Kidney epithelial cell (primary cell): ENCODE measurements at places on chromosomes 1 and 21. TPM values are rescaled to one million over a fixed set of nuclear protein-coding genes. Genes with fewer than 3 reads are reported as not detected.

PLA2G4A gene
- 0.71 and 1.7 TPM in 2 replicates for total RNA-seq

LRRC38 gene
- 0.33 and 1.6 TPM in 2 replicates for total RNA-seq

NBPF1 gene
- total RNA-seq: 50.3 and 50.6 TPM in 2 replicates

GSTM2 gene
- 3.8 and 5.0 TPM in 2 replicates for total RNA-seq

TMOD4 gene
- total RNA-seq: not detected in 2 replicates

PRKAA2 gene
- total RNA-seq: 5.7 and 6.5 TPM in 2 replicates

RIMKLA gene
- total RNA-seq: 0.14 and 0.29 TPM in 2 replicates

INSRR gene
- not detected in 2 replicates for total RNA-seq

PTPN22 gene
- not detected in 2 replicates for total RNA-seq

RBM8A gene
- 159 and 173 TPM in 2 replicates for total RNA-seq

MEAF6 gene
- total RNA-seq: 88.1 and 110 TPM in 2 replicates

GBP7 gene
- total RNA-seq: not detected in 2 replicates

TEX38 gene
- not detected in 2 replicates for total RNA-seq

PTGFR gene
- 0.21 and 0.38 TPM in 2 replicates for total RNA-seq

ARHGAP30 gene
- total RNA-seq: 0.07 and 0.42 TPM in 2 replicates

ZNF683 gene
- total RNA-seq: not detected in 2 replicates

- DNase-seq: no peak
These were observed 1.2 kb downstream of the ALG14 start for GRCh38 chr1:95071539-95071938.

GRCh38 chr1:79842811-79843210, 836.3 kb upstream of the ADGRL4 start:
- DNase-seq: no peak

- DNase-seq: no peak
These were observed 421.6 kb upstream of the PBX1 start for GRCh38 chr1:164137273-164137925.

DNA sequence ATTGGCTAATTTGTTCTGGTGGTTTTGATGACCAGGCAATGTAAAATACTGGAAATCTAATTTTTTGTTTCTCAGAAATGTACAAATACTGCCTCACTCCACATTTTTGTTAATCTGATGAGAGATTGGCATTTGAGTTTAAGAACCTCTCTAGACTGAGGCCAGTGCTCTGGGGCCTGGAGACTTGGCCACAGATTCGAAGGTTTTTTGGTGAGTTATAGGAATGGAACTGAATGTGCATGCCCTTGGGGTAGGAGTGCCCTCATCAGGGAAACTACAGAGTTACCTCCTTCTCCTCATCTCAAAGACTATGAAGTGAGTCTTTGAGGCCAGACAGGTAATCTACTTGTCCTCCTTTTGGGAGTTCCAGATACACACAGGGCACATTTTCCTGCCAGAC, 347.9 kb downstream of the LTN1 start:
- DNase-seq: no peak

- no peak for DNase-seq
These were observed 1.7 kb upstream of the ADAMTS4 start for GRCh38 chr1:161200421-161200991.

GRCh38 chr1:11455967-11456570, 22.9 kb upstream of the DISP3 start:
- no peak for DNase-seq

DNA sequence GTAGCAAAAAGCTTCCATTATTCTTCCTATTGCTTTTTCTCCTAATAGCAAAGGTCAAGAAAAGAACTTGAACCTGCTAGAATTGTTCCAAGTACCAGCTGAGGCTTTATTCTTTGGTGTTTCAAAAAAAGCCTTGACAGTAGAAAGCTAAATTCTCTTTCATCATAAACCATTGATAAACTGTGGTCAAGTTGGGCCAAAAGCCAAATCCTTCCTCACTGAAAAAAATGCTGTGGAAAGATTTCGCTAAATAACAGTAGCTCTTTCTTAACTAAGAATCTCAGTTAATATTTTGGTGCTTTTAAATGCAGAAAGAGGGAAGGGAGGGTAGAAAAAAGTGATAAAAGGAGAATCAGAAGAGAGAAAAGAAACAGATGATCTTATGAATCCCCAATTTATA, 14.0 kb upstream of the JAM2 start:
- no peak for DNase-seq

- no peak for DNase-seq
These were observed 333.5 kb upstream of the B3GALT2 start for GRCh38 chr1:193519922-193520321.

DNA sequence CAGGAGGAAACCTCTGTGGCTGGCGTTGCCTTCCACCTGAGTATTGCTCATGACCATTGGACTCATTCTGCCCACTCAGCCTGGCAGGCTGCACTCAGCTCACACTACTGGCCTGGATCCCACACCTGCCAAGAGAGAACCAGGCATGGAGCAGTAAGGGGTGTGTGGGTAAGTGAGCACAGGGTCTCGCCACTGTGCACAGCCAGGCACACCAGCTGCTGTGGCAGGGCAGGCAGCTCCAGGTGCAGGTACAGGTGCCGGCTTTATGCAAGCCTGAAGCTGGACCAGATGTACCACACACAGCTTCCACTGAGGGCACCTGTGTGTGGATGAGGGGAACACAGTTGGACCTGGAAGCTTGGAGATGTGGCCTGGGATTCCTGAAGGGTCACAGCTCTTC, 295.2 kb upstream of the SNX7 start:
- no peak for DNase-seq

DNA sequence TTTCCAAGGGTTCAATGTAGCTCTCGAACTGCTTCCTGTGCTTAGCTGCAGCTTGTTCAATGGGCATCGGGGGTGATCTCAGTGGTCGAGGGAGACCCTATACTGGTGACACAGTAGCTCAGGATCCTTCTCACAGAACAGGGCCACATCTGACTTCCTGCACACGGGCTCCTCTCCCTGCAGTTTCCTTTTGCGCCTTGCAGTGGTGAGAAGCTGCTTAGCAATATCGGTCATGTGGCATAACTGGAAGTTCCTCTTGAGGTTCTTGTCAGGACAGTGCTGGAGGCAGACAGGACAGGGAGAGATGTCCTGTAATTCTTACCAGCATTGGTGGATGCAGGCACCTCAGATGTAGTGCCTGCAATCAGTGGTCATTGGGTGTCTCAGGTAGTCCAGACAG, 140.5 kb upstream of the MAP1LC3C start:
- no peak for DNase-seq

- no peak for DNase-seq
These were observed 20.4 kb upstream of the SRSF4 start for GRCh38 chr1:29202053-29202452.

DNA sequence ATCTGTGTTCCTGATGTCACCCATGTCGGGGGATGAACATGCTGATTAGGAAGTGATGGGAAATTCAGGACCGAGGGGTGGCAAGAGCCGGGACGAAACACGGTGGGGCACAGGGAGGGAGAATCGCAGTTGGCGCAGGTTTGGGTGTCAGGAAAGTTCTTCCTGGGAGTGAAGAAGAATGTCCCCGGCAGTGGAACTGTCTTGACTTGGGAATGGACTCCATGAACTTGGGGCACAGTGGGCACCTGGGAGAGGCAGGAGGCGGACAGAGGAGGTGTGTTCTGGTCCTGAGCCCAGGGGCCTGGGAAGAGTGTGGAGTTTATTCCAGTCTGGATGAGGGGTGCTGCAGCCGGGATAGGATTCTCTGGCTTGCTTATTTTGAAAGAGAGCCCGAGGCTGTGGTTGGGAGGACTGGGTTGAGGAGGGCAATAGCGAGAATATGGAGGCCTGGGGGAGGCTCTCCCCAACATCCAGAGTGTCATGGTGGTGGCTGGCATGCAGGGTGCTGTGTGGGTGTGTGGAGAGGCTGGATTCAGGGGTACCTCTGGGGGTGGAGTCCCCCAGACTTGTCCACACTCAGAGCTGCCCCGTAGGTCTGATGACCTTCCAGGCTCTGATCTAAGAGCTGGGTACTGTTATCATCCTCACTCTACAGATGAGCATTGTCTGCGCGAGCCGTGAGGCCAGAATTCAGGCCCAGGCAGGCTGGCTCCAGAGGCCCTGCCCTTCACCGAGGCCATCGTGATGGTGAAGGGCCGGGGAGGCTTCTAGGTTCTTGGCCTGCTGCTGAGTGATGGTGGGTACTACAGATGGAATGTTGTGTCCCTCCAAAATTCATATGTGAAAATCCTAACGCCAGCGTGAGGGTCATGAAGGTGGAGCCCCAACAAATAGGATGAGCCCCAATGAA, 274.5 kb upstream of the C1orf174 start:
- DNase-seq: no peak

DNA sequence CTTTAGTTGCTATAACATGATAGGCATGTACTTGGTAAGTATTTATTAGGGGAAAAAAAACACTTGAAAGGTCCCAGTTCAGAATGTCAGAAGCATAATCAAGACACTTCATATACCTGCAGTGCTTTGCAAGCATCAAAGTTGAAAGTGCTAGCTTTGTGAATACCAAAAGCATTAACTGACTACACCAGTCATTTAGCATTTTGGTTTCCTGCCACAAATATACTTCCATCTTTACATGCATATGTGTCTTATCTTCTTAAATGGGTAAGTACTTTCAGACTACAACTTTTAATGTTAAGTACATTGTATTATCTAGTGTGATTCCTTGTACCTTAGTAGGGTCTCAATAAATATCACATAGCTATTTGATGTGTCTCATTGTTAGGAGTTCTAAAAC, 43.7 kb downstream of the AKT3 start:
- DNase-seq: no peak

GRCh38 chr1:19432943-19433718, 52.2 kb downstream of the CAPZB start:
- DNase-seq: no peak

- DNase-seq: no peak
These were observed 44.2 kb downstream of the PRDM16 start for GRCh38 chr1:3113047-3113740.

- DNase-seq: no peak
These were observed 54.3 kb upstream of the CD1D start for GRCh38 chr1:158126425-158126824.

DNA sequence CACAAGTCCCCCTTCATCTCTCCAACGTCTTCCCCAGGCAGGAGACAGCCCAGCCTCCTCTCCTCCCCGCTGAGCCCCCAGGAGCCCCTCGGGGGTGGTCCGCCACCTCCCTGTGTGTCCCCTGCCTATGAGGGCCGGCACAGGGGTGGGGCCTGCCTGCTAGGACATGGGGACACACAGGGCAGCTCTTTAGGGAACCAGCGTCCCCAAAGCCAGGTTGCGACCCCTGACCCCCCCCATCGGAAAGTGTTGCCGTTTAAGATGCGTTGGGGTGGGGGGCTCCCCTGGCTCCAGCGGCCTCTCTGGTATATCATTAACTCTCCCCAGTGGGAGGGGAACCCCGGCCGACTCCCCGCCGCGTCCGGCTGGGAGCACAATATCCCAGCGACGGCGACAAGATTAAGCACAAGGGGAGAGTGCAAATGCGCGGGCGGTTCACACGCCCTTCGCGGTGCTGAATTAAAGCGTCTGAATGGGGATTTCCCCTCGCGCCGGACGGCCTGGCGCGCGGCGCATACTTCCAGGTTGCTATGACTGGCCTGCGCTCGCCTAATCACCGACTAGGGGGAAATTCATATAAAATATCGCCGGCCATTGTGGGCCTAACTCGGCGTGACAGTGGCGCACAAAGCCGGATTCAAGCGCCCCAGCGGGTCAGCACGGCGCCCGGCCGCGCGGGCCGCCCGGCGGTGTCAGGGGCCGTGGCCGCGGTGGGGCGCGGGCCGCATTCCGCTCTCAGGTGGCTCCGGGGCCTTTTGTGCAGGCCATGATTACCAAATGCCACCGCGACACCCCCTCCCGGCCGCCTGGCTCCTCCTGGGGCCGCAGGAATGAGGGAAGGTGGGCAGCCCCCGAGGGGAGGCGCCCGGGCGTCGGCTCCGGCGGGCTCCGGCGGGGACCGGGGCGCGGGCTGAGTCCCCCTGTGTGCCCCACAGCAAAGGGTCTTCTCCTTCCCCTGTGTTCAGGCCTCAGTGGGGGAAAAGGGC, 30.9 kb downstream of the WNT3A start:
- DNase-seq: no peak

- DNase-seq: no peak
These were observed 272.7 kb downstream of the NTNG1 start for GRCh38 chr1:107413546-107413945.

- DNase-seq: no peak
These were observed 25.2 kb downstream of the VN1R5 start for GRCh38 chr1:247281001-247281574.

GRCh38 chr1:5649795-5650194, 342.4 kb downstream of the NPHP4 start:
- DNase-seq: no peak

- no peak for DNase-seq
These were observed 32.8 kb upstream of the KCNJ15 start for GRCh38 chr21:38223893-38224540.

DNA sequence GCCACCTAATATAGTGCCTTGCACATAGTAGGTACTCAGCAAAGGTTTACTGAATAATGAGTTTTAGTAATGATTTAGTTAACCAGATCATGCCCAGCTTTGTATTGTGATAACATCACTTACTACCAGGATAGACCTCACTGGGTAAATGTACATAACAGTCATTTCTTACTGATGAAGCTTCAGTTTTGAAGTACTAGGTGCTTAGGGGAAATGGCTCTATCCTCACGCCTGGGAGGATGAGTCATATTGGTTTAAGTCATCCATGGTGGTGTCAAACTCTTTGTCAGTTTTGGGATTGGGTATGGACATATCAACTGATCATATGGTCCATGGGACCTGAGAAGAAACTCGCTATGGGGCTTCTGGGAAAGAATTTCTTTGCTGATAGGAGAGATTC, 90.6 kb upstream of the USP24 start:
- DNase-seq: no peak

- DNase-seq: no peak
These were observed 77.8 kb upstream of the C1orf105 start for GRCh38 chr1:172342584-172343239.

DNA sequence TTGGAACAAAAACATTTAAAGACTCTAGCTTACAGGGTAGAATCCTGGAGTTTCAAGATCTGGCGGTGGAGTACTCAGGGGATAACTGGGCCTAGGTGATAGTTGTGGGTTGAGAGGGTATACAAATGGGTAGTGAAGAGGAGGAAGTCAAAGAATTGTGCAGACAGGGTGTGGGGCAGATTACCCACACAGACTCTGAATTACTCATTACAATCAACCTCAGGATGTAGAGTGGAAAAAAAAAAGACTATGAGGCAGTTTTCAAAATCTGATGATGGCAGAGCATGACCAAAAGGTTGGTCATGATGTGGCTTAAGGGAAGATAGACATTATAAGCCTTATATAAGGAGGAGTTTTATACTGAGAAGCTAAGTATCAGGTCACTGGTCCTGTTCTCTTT, 44.1 kb upstream of the GLIS1 start:
- no peak for DNase-seq

- DNase-seq: no peak
These were observed 27.5 kb upstream of the VPS26C start for GRCh38 chr21:37294679-37295078.

DNA sequence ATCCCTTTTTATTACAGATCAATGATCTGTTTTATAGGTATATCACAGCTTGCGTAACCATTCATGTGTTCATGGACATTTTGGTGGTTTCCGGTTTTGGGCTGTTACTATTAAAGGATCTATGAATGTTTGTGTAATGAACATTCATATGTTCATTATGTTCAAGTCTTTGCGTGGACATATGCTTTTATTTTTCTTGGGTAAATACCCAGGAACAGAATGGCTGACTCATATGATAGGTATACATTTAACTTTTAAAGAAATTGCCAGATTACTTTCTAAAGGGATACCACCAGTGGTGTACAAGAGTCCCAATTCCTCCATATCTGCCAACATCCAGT, 73.7 kb downstream of the SPATA46 start:
- DNase-seq: no peak

- DNase-seq: no peak
These were observed 22.3 kb upstream of the LRP8 start for GRCh38 chr1:53349968-53350852.

- DNase-seq: no peak
These were observed 14.4 kb downstream of the HEYL start for GRCh38 chr1:39625009-39625408.
